ENCODE measurements at places on chromosomes 5 and 9. TPM values are rescaled to one million over a fixed set of nuclear protein-coding genes. Genes with fewer than 3 reads are reported as not detected.

DNA sequence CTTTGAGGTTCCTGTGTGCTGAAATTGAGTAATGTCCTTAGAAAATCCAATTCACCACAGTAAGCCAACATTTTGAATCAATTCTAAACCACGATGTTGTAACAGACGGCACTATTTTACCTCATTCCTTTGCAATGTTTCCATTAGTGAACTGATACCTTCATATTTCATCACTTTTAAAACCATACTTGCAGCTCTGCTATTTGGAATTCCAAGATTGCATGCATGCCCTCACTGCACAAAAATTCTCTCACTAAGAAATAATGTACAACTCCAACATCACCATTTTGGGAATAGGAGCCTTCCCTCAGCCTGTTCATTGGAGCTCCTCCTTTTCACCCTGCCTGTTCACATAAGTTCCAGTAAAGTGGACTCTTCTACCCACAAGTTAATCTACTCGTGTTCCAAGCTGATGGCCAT, 74.8 kb upstream of the TGFBR1 start:
- no peak for DNase-seq

DNA sequence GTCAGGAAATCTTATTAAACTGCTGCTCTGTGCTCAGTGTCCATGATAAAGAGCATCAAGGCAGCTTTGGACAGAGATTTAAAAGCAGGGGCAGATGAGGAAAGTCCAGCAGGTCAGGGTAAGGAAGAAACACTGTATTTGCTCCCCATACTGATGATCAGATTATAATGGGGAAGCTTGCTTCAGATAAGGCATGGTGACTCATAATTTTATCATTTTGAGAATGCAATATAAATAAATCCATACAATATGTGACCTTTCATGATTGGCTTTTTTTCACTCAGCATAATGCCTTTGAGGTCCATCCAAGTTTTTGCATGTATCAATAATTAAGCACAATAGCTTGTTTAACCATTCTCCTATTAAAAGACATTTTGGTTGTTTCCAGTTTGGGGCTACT, 48.1 kb upstream of the LHFPL2 start:
- DNase-seq = no peak

GRCh38 chr9:115374724-115375268, 256.8 kb upstream of the TNC start:
- DNase-seq = no peak

DNA sequence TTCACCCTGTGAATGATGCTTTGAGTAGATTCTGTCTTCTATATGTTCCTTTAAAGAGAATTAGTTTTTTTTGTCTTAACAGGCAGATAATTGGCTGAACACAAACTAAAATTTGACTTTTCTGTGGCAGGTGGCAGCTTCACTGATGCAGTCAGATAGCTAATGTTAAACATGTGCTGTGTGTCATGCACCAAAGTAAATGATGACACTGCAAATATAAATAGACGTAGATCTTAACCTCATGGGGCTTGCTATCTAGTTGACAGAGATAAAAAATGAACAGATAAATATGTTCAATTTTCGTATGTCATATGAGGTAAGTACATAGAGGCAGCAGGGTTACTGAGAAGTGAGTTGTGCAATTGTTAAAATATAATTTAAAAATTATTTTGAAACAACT, 82.7 kb downstream of the PARP8 start:
- DNase-seq = no peak

- DNase-seq = no peak
Observed at GRCh38 chr5:179267671-179268083, 77.6 kb downstream of the ADAMTS2 start.

GRCh38 chr5:2205185-2205585, 322.5 kb upstream of the IRX4 start:
- no peak for DNase-seq

DNA sequence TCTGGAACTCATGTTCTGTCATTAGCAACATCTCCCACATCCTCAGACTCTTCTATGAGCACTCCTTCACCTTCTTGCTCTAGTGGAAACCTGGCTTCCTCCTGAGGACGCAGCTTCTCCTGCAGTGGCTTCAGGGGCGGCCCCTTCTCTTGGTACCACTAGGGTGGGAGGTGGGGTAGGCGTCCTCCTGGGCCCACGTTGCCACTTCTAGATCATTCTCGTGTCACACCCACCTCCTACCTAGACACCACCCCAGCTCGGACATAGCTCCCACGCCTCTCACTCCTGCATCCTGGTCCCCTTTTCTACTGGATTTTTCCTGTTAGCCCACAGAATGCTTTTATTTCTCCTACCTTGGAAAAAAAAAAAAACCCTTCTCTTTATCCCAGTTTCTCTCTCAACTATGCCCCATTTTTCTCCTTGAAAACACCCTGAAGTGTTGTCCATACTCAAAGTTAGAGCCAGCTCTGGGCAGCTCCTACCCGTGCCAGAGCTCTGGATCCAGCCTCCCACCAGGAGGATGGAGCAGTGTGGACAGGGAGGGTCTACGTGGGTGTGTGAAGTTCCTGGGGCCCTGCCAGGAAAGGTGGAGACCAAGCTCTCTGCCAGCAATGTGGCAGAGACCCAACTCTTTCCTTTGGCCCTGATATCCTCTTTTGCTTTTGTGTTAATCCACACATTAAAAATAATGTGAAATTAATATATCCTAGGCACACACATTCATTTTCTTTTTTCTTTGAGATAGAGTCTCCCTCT, 179.2 kb downstream of the HSPA4 start:
- no peak for DNase-seq

DNA sequence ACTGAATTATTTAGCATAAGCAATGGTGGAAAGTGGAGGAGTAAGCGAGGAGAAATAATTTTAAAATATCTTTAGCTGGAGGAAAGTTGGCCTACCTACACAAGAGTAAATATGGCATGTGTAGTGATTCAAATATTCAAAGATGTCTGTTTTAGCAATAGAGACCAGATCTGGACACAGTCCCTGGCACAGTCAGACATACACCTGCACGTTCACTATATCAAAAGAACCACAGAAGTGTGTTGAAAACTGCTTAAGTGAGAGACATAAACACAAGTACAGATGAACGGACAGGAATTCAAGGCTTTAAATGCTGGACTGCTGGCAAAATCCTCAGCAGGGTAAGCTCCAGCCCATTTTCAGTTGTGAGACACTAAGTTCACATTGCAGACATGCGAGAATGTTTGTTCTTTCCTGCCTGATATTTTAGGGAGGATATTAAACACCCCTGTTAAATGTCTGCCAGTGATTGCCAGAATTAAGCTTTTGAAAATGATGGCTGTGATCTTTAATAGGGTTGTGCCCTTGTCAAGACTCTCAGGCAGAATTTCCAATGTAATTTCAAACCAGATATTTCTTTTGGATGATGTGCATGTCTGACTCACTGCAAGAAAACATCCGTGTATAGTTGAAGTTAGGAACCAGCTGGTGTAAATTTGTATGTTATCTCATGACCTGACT, 810.6 kb downstream of the TLE4 start:
- DNase-seq = no peak

GRCh38 chr5:67809589-67809988, 406.0 kb upstream of the PIK3R1 start:
- DNase-seq = no peak

DNA sequence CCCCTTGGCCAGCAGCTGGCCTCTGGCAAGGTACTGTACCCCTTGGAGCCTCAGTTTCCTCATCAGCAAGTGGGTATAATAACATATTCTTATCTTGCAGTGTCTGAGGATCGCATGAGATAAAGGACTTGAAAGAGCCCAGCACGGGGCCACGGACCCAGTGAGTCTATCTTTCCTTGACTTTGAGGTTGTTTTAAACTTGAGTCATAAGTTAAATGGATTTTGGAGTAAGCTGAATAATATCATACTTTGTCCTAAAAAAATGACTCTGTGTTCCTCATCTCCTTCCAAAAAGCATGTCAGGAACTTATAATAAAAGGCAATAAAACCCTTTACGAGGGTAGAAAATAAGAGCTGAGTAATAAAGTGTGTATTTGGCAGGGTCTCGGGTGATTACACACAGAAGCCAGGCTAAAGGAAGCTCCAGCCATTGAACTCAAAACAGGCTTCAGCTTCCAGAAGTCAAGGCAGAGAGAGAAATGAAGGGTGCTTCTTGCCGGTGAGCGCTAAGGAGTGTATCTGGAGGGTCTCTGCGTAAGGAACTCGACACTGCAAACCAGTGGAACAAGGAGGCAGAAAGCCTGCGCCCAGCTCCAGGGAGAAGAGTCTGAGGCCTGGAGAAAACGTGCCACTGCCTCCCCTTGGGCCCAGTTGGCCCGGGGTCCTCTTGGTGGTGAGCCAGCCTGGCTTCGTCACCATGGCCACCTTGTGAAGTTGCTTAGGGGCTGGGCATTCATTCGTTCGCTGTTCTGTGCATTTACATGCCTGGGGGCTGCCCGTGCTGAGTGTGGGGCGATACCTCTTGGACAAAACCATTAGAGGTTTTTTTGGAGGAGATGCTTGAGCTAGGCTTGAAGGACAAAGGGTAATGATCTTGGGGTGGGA, 72.4 kb upstream of the PHYKPL start:
- DNase-seq = peak; percentile 37

GRCh38 chr5:38724301-38725030, 121.3 kb upstream of the OSMR start:
- DNase-seq = no peak

- no peak for DNase-seq
Observed at GRCh38 chr5:52024359-52024758, 641.1 kb downstream of the ISL1 start.

The LSM11 gene
- 9.9 TPM for total RNA-seq

The CEP72 gene
- total RNA-seq = 3.3 TPM

The SAXO1 gene
- not detected for total RNA-seq

The TRIM41 gene
- total RNA-seq = 17.9 TPM

The IRGM gene
- not detected for total RNA-seq

Data from chondrocyte (in vitro differentiated cells).